ENCODE measurements at places on chromosomes 4 and X.
A peak's percentile ranks its signal among the peaks of the same experiment; 100 is the strongest.

DNA sequence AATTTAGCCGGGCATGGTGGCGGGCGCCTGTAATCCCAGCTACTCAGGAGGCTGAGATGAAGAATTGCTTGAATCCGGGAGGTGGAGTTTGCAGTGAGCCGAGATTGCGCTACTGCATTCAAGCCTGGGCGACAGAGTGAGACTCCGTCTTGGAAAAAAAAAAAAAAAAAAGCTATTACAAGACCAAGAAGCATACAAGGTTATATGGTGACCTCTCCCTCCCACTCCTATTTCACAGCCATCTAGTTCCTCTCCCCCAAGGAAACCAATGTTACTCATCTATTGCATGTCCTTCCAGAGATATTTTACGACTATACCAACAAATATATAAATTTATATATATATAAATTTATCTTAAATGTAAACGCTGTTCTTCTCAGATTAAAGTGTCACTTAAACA lies 3.2 kb downstream of the SLC9A7 start:
- DNase-seq = no peak

DNA sequence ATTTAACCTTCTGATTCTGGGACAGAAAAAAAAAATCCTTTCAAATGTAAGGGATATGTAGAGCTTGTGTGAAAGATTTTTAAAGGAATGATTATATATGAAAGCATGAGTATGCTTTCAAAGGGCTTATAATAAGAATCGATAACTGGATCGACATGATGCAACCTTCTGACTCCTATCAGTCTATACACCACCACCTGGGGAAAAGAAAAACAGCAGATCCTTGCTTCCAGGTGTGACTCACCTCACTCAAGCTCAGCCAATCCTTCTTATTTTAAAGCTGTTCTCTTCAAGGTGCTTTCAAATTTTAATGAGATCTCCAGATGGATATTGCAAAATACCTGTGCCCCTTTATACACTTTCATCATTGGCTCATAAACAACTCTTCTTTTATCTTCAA lies 102.1 kb upstream of the EDNRA start:
- DNase-seq = no peak

DNA sequence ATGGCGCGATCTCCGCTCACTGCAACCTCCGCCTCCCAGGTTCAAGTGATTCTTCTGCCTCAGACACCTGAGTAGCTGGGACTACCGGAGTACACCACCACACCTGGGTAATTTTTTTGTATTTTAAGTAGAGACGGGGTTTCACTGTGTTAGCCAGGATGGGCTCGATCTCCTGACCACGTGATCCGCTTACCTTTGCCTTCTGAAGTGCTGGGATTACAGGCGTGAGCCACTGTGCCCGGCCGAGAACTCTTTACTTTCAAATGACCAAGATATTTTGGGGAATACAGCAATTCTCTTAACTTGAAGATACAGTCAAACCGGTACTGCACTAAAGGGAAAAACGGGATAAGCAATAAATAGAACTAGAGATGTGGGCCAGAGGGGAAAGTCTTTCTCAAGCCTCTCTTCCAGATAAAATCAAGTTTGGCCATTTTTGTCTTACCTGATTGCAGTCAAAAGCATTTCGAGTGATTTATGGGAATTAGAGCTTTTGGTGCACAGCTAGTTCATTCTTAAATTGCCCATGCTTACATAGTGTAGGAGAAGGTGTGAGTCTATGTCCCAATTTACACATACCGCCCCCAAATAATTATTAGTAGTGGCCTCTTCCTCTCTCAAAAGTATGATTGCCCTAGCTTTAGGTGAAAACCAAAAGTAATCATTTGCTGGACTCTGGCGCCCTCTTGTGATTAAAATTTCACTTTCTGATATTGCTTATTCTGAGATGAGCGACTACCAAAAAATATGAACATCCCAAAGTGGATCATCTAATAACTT lies 53.2 kb upstream of the ABCG2 start:
- DNase-seq = peak; percentile 47

DNA sequence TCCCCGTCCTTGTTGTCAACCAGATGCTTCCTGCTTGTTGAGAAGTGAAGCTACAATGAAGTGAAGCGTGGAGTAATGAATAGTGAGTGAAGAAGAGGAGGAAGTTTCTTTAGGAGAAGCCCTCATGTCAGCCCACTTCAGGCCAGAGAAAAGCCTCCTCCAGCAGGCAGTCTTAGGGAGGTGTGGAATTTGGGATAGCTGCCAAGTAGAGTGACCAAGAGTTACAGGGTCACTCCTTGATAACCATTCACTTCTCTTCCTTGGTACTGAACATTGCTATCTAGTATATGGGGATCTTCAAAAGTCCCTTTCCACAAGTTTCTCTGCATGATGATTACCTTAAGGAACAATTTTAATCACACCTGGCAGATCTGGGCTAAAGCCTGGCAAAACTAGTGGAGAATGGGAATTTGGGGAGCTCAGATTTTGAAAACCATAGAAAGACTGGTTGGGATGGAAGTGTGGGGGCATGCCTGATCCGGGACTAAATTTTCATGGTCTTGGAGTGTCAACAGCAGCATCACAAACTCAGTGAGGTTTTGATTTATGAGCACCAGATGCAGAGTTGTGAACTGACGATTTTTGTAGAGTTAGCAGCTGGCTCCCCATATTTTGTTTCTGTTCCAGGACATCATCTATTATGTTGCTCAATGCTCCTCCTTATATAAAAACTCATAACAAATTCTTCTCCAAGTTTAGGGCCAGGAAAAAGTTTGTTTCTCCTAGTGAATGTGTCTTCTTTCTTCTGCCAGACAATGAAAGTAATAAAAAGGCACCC lies 53.1 kb downstream of the IGSF1 start:
- no peak for DNase-seq

- DNase-seq = no peak
Measured at GRCh38 chr4:84455697-84456096, 43.4 kb downstream of the NKX6-1 start.

GRCh38 chr4:600850-601515 lies 24.4 kb upstream of the PDE6B start:
- no peak for DNase-seq

- DNase-seq = no peak
Measured at GRCh38 chr4:46979283-46979682, 14.1 kb downstream of the GABRA4 start.

- DNase-seq = no peak
Measured at GRCh38 chr4:768995-769394, 56.9 kb downstream of the CPLX1 start.

DNA sequence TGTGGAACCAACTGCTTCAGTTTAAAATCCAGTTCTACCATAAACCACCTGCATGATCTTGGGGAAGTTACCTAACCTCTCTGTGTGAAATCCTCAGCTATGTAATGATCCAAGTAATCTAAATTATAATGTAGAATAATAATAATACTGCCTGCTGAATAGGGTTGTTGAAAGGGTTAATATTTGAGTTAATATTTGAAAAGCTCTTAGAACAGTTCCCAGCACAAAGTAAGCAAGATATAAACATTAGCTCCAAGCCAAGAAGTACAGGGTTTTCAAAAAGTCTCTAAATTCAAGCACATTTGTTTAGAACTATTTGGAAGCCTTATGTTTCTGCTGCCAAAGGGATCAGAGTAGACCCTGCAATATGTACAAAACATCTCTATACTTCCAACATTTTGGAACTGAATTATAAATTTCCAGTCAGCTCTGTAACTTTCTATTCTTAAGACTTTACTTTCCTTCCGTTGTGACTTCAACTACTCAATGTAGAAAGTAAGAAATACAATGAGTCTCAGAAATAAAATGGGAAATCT lies 76.7 kb upstream of the FAM9C start:
- no peak for DNase-seq

Measured in right kidney (tissue), 9 donors.